ENCODE measurements at places on chromosomes 4 and X. TPM values are rescaled to one million over a fixed set of nuclear protein-coding genes. Genes with fewer than 3 reads are reported as not detected.

The SUPT20HL2 gene
- total RNA-seq = not detected

The C1QTNF7 gene
- total RNA-seq = not detected

The TMEM128 gene
- 28.2 TPM for total RNA-seq

The DSPP gene
- not detected for total RNA-seq

The NPFFR2 gene
- total RNA-seq = not detected

The REELD1 gene
- total RNA-seq = not detected
